ENCODE measurements at places on chromosomes 4 and X.
A peak's percentile ranks its signal among the peaks of the same experiment; 100 is the strongest.

GRCh38 chrX:2283111-2283859 lies 217.5 kb downstream of the DHRSX start:
- DNase-seq: no peak

DNA sequence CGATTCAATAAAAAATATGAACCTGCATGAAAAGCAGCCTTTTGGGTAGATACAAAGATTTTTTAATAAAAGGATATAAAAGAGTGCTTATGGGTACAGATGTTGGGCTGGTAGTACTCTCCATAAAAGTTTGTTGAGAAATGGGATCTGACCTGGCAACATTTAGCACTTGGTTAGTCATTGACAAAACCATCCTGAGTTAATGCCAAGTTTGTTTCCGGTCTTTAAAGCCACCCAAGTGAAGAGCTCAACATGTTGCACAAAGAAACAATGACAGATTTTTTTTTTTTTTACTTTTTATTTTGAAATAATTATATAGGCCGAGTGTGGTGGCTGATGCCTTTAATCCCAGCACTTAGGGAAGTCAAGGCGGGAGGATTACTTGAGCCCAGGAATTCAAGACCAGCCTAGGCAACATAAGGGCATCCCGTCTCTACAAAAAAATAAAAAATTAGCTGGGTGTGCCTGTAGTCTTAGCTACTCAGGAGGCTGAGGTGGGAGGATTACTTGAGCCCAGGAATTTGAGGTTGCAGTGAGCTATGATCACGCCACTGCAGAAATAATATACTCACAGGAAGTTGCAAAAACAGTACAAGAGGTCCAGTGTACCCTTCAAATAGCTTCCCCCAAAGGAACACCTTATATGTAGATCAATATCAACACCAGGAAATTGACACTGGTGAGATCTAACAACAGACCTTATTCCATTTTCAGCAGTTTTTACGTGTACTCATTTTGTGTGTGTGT lies 16.6 kb downstream of the CHST7 start:
- no peak for DNase-seq

DNA sequence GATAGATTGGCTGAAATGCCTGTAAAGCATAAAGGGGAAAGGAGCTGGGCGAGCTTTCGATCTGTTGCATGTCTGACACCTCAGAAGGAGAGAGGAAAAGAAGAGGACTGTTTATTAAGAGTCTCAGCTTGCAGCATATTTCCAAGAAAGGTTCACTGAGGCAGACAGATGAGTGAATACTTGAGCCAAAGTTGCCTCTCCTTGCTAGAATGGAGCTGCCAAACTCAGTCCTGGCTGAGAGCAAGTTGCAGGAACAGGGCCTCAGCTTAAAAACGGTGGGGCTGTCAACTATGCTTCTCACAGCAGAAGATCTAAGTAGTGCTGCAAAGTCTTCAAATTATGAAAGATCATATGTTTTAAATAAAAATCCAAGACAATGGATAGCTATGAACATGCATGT lies 707.5 kb downstream of the PCDH7 start:
- no peak for DNase-seq

GRCh38 chr4:67861513-67861912 lies 22.3 kb downstream of the TMPRSS11D start:
- no peak for DNase-seq

GRCh38 chr4:169628579-169628978 lies 8.2 kb downstream of the CLCN3 start:
- no peak for DNase-seq

DNA sequence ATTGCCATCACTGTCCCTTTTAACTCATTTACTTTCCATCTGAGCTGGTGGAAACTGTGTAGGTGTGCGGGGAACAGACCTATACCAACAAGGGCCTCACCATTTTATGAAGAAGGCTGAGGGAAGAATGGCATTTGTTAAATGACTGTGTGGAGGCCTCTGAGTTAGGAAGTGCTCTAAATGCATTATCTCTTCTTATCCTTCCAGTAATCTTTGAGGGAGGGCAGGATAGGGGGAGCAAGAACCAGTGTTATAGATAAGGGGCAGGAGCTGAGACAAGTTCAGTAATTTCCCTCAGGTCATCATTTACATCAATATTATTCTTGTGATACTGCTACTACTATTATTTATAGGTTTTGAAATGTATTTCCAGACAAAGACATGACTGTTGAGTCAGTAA lies 122.4 kb upstream of the PDLIM3 start:
- no peak for DNase-seq

DNA sequence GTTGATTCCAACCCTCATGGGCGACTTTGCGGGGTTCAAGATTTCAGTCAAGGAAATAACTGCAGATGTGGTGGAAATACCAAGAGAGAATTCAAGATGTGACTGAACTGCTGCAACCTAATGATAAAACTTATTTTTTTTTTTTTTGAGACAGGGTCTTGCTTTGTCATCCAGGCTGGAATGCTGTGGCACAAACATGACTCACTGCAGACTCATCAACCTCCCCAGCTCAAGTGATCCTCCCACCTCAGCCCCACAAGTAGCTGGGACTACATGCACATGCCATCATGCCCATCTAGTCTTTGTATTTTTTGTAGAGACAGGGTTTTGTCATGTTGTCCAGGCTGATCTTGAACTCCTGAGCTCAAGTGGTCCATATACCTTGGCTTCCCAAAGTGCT lies 19.5 kb upstream of the WDFY3 start:
- DNase-seq: no peak

GRCh38 chr4:142406499-142406835 lies 439.6 kb downstream of the INPP4B start:
- peak; percentile 29 for DNase-seq

DNA sequence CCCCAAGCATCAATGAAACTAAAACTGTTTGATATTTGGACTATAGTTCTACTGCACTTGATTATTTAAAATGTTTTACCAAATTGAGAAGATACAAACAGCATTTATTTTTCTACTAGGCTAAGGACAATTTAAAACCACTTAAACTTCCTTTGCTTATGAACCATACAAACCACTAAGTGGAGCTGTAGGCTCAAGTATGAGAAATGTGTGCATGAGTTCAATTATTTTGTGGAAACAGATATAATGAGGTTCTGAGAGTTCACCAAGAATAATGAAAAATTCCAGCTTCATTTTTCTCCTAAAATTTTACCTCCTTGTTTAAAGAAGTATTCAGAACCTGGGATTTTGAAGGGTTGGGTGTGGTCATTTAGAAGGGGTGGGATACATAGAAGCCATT lies 63.1 kb downstream of the SERPINA7 start:
- DNase-seq: no peak

- no peak for DNase-seq
Measured at GRCh38 chr4:24963277-24963676, 50.4 kb upstream of the CCDC149 start.

DNA sequence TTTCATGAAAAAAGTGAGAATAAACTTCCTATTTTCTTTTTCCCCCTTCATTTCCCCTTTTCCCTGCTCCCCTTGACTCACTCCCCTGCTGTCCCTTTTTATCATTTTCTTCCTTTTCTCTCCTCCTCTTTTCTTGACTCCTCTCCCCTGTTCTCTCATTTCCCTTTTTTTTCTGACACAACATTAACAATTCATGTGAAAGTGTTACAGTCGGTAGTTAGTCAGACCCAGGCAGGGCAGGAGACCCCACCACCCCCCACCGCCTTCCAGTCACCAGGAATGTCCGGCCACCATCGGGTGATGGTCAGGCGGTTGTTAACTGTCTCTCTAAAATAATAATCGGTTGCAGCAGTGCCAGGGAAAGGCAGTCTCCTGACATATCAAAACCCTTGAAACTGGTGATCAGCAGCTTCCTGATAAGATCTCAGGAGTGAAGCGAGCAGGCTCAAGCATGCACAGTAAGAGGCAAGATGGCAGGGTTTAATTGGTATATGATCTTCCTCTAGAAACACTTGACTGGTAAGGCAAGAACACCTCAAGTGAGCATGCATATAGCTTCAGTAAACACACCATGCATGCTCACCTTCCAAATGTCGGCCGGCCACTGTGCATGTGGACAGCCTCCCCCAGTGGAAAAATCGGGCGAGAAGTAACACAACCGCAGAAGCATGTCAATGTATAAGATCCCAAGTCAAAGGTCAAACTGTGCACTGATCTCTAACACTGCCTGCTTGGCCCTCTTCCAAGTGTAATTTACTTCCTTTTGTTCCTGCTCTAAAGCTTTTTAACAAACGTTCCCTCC lies 191.4 kb downstream of the NDST4 start:
- no peak for DNase-seq

DNA sequence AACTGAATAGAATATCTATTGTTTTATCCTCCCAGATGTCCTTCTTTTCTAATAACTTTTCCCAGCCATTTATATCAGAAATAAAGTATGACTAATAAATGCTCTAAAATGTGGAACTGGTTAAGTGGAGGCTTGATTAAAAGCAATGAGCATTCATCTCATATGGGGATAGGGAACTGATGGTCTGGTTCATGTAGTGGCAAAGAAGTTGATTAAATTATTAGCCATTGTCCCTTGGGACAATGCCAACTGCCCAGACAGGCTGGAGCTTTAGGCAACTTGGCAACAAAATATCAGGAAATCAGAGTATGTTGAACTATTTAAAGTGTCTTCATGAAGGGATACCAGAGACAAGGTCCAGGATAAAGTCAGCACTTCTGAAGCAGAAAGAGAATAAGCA lies 24.2 kb downstream of the TRO start:
- no peak for DNase-seq

DNA sequence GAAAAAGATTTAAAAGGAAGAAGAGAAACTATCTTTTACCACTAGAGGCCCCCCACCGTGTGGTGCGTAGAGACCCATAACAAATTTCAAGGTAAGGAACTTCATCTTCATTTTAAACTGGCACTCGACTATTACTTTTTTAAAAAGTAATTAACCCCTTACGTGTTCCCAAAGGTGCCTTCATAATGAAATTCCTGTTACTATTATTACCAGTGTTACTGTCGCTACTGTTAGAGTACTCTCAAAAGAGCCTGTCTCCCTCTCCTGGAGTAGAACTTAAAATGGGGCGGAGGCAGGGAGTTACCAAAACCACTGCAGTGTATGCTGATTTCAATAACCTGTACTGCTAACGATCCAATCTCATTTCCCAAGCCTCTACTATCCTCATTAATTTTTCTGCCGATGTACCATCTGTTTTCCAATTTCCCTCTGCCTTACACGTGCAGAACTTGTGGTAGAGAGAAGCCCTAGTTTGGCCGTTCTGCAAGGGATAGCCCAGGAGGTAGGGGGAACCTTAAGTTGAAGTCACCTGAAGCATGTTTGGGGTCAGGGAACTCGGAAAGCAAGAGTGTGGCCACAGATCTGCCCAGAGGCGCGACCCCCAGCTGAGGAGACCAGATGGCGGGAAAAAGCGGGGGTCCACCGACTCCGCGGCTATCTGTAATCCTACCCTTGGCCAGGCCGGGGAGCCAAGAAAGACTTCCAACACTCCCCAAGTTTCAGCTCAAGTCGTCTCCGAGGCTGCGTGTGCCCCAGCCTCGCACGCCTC lies 720 bp upstream of the STK26 start:
- DNase-seq: no peak

DNA sequence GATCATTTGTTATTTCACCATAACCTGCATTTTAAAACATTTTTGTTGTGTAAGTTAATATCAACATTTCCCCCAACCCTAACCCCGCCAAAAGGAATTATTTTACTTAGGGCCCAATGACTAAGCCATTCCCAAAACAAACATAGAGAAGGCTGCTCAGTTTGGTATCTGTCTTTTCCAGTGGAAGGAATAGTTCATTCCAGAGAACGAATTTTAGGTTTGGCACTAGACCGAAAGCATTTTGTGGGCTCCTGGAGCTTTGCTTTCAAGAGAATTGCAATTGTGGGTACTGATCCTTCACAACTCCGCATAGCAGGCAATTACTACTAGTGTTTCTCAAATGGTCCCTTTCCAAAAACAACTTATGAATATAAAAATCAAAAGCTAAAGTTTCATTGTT lies 226.7 kb upstream of the MAD2L1 start:
- no peak for DNase-seq

- peak; percentile 79 for DNase-seq
Measured at GRCh38 chr4:140153718-140154571, at the start of gene MAML3. Gene MAML3 (minus strand): TSS chr4:140154184. CDS start chr4:140153327, 857 bp downstream.

DNA sequence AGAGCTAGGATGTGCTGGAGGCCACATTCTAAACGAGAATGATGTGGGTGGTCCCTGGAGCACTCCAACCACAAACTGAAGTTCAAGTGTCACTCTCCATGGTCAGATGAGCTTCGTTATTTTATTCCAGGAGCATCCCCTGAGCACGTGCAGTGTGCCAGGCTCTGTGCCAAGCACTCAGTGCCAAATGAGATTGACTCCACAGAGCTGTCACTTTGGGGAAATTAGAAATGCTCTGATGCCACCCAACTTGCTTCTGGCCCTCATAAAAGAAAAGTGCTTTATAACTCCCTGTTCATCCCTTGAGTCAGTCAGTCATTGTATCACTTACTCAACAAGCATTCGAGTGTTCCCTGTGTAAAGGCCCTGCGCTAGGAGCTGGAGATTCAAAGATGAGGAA lies 91.2 kb downstream of the RTL5 start:
- DNase-seq: no peak

DNA sequence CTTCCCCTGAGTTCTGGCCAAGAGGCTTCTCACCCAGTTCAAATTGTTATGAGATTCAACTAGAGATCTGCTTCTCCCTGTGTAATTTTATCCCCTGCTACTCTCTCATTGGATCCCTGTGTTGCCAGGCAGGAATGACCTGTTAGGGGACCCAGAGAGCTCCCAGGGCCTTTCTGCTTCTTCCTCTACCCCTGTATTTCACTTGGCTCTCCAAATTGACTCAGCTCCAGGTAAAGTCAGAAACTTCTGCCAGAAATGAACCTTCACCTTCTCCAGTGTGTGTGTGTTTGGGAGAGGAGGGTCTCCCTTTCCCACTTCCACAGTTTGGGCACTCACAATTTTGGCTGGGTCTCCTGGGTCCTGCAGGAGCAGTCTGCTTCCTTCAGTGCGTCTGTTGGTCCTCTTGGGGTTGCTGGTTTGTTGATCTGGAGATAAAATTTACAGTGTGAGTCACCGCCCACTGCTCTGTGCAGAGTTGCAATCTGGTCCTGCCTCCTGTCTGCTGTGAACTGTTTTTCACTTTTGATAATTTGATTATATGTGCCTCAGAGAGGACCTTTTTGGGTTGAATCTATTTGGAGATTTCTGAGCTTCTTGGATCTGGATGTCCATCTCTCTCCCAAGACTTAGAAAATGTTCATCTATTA lies 112.4 kb upstream of the EDA2R start:
- DNase-seq: no peak

DNA sequence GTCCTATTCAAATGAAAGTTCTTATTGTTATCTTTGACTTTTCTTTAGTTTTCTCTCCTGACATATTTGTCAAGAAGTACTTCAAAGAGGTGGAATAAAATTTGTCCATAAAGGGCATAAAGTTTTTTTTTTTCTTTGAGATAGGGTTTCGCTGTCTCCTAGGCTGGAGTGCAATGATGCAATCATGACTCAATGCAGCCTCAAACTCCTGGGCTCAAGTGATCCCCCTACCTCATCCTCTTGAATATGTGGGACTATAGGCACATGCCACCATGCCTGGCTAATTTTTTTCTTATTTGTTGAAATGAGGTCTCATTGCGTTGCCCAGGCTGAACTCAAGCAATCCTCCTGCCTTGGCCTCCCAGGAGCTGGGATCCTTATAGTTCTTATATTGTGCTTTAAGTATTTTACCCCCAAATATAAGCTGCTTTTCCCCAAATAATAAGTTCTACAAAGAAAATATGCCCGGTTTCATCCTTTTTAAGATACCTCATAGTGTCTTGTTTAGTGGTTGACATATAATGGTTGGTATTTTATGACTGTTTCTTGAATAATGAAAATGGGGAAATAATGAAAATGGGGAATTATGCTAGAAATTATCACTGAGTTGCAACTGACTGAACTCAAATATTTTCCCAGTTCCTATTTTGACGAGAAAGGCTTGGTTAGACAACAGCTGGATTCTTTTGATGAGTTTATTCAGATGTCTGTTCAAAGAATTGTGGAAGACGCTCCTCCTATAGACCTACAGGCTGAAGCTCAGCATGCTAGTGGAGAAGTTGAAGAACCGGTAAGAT lies 11.6 kb downstream of the POLR2B start:
- no peak for DNase-seq
